ENCODE measurements at places on chromosomes 2 and 18. TPM values are rescaled to one million over a fixed set of nuclear protein-coding genes. Genes with fewer than 3 reads are reported as not detected.

The RNF152 gene
- total RNA-seq: 24.6 TPM

- no peak for DNase-seq
Observed at GRCh38 chr2:64142741-64143168, 1.5 kb downstream of the PELI1 start.

The GTF2A1L gene
- 105 TPM for total RNA-seq

- DNase-seq: no peak
Observed at GRCh38 chr2:195608768-195609454, 48.1 kb upstream of the SLC39A10 start.

- no peak for DNase-seq
Observed at GRCh38 chr2:9535177-9535576, 20.5 kb downstream of the ADAM17 start.

GRCh38 chr2:28678944-28679343, 72.7 kb upstream of the PPP1CB start:
- no peak for DNase-seq

DNA sequence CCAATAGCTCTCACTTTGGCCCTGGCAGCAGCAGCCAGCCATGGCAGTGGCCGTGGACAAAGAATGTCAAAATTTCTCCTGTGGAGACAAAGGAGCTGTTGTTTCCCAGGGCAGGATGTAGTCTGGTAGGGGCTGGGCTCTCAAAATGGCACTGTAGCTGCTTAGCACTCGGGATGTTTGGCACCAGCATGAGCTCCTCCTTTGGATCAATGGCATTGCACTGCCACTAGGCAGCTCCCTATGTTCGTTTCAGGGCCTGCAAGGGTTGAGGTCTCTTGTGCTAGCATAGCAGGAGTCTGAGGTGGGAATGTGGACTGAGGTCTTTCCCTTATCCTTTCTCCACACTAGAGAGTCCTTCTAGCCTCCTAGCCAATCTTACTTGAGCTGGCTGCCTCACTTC, 948.8 kb upstream of the FAM98A start:
- no peak for DNase-seq

GRCh38 chr2:127103243-127104165, 3.5 kb downstream of the BIN1 start:
- DNase-seq: peak; percentile 61

The PIEZO2 gene
- total RNA-seq: 24.3 TPM

The SCN1A gene
- 0.33 TPM for total RNA-seq

The MAP3K19 gene
- not detected for total RNA-seq

GRCh38 chr2:10556271-10557140, 108.4 kb upstream of the ODC1 start:
- no peak for DNase-seq

The LHCGR gene
- total RNA-seq: not detected

Data from sigmoid colon (tissue), 7 donors.